ENCODE measurements at places on chromosomes 2 and 18.

- no peak for DNase-seq
Measured at GRCh38 chr2:236940916-236941520, 144.7 kb upstream of the COPS8 start.

GRCh38 chr18:44725300-44726058, 44.8 kb downstream of the SETBP1 start:
- DNase-seq, result no peak

DNA sequence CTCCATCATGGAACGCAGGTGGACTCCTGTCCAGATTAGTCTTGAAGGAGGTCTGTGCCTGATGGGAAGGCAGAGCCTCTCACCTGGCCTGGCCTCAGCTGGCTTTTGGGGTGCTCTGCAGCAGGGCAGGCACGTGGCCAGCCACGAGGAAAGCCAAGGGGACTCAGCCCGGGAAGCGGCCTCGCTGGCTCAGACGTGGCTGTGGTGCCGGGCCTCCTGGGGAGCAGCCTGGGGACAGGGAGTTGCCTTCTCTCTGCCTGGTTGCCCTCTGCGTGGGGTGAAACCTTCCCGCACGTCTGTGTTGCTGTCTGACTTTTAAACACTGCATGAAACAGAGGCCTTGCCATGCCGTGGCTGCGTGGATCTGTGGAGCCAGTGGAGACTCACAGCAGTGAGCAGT, 45.0 kb downstream of the RTP5 start:
- DNase-seq, result no peak

- DNase-seq, result no peak
Measured at GRCh38 chr2:45690231-45690630, 38.8 kb downstream of the PRKCE start.

DNA sequence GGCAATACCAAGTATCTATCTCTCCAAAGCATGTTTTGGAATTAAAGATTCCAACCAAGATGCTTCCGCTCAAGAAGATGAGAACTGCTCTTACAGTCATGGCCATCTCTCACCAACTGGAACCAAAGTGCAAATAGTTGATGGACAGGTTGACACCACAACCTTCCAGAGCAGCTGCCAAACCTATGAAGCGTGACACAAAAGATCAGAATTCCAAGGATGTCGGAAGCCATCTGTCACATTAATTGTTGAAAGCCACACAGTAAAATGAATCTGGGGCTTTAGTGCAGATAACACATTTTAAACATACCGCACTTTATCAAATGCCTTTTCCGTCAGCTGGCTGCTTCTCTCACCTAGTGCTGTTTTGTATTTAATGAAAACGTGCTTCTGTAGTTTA, 195.7 kb downstream of the CDH20 start:
- DNase-seq, result no peak
